ENCODE measurements at places on chromosomes 16 and 17.

DNA sequence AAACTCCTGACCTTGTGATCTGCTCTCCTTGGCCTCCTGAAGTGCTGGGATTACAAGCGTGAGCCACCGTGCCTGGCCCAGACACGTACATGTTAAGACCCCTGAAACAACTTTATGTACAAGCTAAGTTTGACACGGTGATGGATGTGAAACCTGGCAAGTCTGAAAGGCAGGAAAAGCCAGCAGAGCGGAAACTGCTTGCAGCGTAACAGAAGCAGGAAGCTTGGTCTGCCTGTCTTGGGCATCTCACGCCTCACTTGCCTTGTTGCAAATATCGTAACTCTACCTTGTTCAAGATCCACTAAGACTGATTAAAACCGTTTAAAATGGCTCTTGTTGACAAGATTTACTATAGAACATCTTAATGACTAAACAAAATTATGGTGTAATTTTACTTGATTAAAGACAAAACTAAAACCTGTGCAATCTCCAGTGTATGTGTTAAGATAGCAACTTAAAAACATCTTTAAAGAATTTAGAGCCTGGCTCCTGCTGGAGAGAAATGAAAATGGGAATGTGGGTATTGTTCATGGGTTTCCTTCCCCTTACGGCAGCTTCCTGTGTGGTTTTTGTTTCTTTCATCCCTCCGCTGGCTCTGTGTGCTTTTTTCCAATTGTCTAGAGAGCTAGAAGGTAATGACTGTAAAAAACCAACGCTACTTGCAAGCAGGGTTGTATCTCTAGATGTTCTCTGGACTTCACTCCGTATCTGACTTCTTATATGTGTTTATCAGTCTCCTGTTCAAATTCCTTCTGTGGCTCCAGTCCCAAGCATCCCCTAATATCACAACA is 477.6 kb downstream of the XYLT1 start:
- no peak for DNase-seq

- DNase-seq: no peak
These were observed 913 bp downstream of the CDIP1 start for GRCh38 chr16:4537376-4538343.

DNA sequence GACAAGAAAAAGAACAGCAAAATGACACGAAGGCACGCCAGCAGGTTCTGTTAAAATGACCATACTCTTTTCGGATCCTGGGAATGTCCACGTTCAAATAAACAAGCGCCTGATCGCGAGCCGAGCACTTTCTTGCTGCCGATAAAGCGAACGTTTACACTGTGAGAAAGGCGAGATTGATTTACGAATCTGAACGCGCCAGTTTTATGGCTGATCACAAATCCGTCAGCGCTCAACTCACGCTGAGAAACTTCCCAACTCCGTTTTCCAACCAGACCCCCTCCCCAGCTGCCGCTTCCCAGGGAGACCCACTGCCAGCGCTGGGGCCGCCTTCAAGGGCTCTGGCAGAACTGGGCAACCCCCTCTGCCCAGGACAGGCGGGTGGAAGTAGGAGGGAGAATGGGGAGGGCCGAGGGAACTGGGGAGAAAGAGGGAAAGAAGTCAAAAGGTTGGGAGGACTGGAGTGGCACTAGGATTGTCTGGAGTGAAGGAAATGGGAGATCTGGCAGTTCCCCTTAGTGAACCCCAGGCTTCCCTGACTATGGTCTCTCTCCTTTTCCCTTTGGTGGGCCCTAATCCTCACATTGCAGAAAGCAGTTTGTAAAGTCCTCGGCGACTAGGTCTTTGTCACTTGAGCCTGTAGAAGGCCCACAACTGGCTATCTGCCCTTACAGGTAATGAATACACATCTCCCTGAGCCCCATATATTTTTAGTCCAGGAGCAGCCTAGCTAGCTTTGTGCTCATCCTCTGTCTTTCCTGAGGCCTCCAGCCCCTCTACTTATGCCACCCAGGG is 6.9 kb downstream of the HOXB4 start:
- DNase-seq: no peak

DNA sequence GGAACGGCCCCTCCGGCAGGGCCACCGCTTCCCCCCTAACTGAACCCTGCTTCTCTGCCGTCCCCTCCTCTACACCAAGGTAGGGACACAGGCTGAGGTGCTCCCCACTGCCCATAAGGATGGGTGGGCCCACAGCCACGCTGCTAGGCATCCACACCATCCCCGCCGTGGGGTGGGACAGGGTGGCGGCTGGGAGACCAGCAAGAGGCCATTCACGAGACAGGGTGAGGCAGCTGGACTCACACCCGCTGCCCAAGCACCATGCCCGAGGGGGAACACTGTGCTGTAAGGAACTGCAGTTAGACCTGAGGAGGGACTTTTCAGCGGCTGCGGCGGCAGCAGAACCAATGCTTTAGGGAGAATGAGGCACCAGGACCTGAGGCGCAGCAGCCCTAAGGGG is 47.5 kb upstream of the RRN3 start:
- DNase-seq: no peak

DNA sequence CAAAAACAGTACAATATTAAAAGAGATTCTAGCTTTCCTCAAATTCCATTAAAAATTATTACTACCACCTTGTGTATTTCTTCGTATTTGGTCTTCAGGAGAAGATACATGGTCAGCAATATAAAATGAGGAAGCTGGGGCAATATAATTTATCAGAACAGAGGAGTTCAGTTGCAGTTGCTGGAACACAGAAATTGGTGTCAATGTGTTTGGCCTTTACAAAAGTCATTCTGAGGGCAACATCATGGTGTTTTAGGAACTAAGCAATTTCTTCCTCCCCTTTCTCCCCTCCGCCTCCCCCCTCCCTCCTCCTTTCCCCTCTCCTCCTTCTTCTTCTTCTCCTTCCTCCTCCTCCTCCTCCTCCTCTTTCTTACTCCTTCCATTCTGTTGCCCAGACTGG is 102.1 kb downstream of the YPEL2 start:
- no peak for DNase-seq
